Stimulated activated CD4-positive, alpha-beta T cell treated with anti-CD3 and anti-CD28 coated beads, Interleukin-1b, Interleukin-23, amount 100 ng/mL, for 4 hours (primary cell): ENCODE measurements at places on chromosomes 3 and 15.

- no peak for DNase-seq
Observed at GRCh38 chr3:194812176-194812575, 126.5 kb downstream of the FAM43A start.

DNA sequence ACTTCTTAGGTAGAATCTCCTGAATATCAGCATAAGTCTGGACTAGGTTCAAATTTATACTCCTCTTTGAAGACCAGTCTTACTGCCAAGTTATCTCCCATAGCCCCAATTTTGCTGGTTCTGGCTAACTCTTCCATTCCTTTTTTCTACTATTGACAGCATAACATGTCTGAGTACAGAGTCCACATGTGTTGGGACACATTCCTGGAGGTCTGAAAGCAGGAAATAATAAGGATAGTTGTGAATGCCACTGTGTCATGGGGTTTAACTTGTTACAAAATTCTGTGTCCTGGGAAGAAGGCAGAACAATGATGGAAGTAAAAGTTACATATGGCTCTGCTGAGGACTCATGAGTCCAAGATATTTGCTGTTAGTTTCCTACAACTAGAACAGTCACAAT is 57.4 kb upstream of the ZBTB20 start:
- DNase-seq = no peak

DNA sequence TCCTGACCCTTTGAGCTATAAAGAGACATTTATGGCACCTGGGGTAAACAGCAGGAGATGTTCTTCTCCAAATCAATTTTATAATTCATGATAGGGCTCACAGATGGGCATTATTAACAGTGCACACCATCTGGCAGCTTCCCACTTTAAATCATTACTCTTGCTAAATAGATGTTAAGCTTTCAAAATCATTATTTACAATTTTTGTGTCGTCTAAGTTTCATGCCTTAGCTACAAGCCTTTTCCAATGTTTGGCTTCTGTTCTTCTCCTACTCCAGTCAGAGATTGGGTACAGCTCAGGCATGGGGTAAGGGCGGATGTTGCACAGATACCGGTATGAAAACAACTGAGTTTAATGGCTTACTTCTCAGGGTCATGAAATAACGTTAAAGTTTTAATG is 120.9 kb upstream of the PFN2 start:
- no peak for DNase-seq

DNA sequence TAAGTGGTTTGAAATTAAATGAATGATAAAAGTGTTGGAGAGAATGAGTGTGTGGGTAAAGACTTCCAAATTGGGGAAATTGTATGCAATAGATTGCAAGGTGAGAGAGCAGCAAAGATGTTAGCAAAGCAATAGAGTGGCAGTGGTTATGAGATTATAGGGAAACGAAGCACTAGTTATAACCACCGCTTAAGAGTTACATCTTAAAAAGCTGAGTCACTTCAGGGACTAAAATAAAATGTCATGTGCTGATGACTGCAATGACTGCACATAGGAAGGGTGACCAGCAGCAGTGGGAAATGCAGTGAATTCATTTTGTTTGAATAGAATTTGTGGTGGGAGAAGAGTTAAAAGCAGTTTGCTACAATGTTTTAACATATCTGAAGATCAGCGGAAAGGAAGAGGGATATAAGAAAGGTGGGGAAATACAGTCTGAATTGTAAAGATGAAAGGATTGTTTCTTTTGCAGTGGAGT is 127.3 kb downstream of the RAP2B start:
- no peak for DNase-seq

GRCh38 chr15:101458908-101459578 is 30.5 kb downstream of the PCSK6 start:
- no peak for DNase-seq

DNA sequence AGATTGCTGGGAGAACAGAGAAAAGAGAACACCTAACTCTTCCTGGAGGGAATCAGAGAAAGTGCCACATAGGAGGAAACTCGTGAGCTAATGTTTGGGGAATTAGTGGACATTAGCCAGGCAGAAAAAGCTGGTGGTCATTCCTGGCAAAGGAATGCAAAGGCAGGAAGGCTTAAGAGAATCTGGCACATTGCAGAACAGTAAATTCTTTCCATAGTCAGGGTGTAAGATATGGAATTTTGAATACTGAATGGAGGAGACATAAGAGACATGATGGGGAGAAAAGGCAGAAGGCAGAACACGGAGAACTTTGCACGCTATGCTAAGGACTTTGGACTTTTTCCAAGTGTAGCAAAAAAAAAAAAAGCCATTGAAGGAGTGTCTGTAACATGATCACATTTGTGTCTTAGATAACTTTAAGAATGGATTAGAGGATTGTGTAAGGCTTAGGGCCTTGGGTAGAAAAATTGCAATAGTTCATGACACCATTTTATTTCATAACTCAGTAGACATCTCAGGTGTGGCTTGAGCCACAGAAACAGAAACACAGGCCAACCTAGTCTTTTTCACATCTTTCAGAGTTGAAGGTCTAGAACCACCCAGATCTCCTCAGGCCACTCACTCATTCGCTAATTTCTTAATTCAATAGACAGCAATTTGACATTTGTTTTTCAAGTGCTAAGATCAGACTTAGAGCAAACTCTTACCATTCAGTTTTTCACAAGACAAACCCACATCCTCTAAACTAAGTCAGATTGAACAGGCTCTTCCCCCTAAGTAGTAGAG is 31.2 kb upstream of the CCDC80 start:
- no peak for DNase-seq

- DNase-seq = no peak
Observed at GRCh38 chr15:72057548-72058091, 60.3 kb downstream of the MYO9A start.

DNA sequence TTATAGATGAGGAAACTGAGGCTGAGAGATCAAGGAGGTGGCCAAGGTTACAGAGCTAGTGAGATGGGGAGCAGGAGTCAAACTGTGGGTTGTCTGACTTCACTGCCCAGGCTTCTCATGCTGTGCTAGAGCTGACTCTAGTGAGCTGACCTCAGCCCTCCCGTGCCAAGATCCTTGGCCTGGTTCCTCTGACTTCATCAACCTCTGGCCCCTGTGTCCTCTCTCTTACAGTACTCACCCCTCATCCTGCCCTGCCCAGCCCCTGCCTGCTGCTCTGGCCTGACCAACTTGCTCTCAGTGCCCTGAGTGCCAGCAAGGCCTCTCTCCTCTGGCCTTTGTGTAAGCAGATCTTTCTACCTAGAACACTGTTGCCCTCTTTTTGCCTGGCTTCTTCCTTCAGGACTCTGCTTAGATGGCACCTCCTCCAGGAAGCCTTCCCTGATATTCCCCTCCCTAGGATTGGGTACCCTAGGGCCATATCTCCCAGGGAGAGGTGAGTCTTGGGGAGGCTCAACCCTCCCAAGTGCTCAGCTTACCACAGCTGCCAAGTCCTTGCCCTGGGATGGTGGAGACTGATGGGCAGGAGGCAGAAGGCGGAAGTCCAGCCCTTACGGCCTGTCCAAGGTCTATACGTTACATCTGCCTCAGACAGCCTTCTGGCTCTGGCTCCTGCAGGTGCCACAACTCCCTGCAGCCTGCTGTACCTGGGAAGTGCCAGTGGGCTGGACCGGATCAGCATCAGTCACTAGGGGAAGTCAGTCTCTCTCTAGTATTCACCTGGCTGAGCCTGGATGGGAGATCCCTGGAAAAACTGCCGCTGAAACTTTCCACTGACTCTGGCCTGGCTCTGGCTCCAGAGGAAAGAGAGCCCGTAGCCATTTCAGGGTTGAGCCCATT is 36.3 kb upstream of the FAM107A start:
- DNase-seq = no peak

DNA sequence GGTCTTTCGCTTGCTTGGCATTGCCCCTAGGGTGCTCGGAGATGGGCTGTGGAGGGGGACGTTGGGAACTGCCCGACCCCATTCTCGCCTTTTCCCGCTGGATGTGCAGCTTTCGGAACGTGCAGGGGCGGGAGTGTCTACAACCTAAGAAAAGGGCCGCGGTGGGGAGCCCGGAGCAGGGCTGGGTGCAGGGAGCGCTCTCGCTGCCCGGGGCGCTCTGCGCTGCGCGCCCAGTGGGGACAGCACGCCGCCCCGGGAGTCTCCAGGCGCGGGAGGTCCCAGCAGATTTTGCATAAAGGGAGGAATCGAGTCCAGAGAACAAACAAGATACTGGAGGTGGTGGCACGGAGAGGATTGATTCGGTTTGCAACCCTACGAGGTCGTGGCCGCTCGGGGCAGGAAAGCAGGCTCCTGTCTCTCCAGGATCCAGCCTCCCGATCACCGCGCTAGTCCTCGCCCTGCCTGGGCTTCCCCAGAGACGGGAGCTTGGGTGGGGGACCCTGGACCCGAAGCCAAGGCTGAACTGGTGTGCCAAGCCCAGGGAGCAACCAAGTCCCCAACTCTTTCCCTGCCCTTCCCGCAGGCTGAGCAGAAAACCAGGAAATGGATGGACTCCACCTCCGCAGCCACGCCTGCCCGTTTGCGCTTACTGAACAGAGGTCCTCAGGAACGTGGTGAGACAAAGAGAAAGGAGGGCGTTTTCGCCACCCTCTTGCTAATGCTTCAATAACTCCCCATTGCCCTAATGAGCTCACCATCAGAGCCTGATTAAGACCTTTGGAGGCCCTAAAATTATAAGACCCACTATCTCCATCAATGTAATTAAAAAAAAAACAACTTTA is 59.7 kb downstream of the NOX5 start:
- DNase-seq = no peak

DNA sequence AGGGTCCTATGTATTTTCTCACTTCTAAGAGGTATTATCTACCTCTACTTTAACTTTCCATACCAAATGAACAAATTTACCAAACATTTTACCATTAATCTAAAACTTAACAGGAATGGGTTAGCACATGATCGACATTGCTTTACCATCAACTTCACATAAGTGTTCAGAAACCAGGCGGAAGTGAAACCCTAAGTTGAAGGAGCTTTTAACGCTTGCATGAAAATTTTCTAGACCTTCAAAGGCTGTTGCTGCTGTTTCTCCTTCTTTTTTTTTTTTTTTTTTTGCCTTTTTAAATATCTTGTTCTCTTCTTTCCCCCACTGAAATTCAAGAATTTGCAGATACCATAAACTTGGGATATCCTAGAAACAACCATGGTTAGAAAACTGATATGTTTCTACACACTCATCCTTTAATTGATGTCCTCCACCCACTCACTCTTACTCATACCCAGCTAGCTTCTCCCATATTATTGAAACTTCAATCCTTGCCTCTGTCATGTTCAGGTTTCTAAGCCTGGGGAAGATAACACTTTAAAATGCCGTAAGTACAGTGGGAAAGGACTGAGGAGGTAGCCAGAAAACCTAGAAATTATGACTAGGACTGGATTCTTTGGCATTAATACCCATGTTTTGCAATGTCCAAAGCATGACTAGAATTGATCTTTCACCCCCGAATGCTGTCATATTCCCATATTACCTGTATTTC is 24.7 kb downstream of the MYO5A start:
- no peak for DNase-seq

DNA sequence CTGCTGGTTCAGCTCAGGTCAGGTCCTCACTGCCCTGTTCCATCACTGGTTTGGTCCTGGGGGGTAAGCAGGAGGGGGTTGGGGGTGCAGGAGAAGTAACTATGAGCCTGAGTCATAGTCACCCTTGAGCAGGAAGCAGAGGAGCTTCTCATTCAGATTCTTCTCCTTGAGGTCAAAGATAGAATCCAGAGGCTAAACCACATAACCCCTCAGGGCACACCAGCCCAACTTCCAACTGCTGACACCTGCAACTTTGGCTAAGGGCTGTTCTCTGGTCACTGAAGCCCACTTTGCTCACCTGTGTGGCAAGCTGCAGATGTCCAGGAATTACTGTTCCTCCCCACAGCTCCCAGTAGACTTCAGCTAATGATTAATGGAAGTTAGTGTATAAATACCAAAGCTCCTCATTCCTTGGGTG is 48.8 kb upstream of the LRRFIP2 start:
- no peak for DNase-seq

DNA sequence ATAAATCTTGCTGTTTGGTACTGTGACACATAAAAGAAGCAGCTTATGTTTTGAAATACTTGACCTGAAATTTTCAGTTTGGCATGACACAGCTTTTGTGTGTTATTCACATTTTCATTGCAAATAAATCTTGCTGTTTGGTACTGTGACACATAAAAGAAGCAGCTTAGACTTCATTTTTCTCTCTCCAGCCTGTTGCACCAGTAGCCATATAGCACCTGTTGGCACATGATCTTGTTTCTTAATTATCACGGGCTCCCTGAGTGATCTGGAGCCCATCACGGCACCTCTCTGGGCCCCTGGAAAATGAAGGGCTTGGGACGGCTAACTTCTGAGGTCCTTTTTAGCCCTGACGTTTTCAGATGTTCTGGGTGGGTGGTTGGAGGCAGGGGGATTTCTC is 77.4 kb upstream of the SLCO3A1 start:
- no peak for DNase-seq

GRCh38 chr3:120173056-120173675 is 78.9 kb upstream of the GSK3B start:
- DNase-seq = no peak

DNA sequence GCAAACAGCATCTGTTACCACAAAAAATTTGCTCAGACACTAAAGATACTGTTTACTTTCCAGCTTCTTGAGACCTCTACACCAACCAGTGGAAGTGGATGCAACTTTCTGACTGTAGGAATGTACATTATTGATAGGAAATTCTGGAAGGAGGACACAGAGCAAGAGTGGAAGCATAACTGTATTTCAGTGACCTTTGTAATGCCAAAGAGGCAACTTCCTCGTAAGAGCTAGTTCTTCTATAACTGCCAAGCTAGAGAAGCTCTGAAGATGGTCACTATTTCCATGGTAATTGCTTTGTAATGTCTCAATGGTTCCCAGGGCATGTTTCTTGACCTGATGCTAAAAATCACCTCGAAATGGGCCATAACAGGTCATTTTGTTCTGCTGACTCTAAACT is 96.3 kb upstream of the SLC2A2 start:
- DNase-seq = no peak

DNA sequence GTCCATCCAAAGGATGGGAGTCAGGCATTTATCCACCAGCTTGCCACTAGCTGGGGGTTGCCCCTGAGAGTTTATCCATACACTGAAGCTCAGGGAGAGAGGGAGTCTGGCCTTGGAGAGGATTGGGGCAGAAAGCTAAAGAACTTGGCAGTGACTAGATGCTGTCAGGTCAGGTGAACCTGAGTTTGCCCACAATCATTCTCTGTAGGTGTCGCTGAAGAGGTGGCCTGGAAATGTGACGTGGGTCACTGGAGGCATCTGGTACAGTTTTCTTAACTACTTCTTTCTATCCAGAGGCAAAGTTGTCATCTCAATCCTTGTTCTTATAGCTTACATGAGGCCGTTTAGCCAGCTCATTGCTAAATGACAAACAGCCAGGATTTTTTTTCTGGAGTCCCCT is 298.0 kb upstream of the CTNNB1 start:
- no peak for DNase-seq

DNA sequence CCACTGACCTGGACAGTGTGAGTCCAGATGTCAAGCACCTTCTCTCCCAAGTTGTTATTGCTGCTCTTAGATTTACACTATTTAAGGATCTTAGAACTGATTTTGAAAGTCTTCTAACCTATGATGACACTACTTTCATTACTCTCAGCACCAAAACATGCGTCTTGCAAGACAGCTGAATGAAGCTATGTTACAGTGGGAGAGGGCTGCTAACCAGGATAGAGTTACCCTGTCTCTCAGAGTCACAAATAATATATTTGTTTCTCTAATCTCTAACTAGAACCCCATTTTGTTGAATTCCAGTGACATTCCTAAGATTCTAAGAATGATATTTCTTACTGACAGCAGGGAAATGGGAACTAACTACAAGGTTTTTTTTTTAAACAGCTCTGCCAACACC is 455.5 kb downstream of the MAGI1 start:
- no peak for DNase-seq

GRCh38 chr3:197393711-197394110 is 95.3 kb upstream of the DLG1 start:
- DNase-seq = no peak

GRCh38 chr3:103089758-103090157 is 654.9 kb downstream of the ZPLD1 start:
- no peak for DNase-seq
